ENCODE measurements at places on chromosomes 6 and 20.

- no peak for DNase-seq
Observed at GRCh38 chr6:15166121-15166520, 79.7 kb upstream of the JARID2 start.

- DNase-seq = no peak
Observed at GRCh38 chr20:46327557-46327956, 19.3 kb upstream of the CDH22 start.

DNA sequence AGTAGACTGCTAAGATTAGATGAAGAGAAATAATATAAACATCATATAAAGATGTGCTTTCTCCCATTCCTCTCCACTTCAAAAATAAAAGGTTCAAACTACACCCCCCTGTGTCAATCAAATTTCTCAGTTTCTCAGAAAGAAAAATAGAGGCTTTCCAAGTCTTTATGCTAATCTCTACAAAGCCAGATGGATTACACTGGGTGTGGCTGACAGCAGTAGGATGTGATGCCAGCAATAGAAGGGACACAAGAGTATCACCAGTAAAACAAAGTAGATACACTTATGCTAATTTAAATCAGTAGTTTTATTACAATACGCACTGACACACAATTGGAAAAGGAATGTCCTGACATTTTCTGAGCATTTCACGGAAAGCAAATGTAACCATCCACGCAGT lies 353.4 kb downstream of the RNGTT start:
- DNase-seq = no peak

GRCh38 chr20:33733654-33734576 lies 2.1 kb downstream of the ZNF341 start:
- DNase-seq = no peak

All from stimulated activated CD4-positive, alpha-beta T cell treated with anti-CD3 and anti-CD28 coated beads, Interleukin-2, amount 100 ng/mL, for 24 hours (primary cell).